ENCODE measurements at places on chromosomes 2 and 18.

GRCh38 chr2:226550801-226551200 lies 248.8 kb downstream of the IRS1 start:
- DNase-seq: no peak

DNA sequence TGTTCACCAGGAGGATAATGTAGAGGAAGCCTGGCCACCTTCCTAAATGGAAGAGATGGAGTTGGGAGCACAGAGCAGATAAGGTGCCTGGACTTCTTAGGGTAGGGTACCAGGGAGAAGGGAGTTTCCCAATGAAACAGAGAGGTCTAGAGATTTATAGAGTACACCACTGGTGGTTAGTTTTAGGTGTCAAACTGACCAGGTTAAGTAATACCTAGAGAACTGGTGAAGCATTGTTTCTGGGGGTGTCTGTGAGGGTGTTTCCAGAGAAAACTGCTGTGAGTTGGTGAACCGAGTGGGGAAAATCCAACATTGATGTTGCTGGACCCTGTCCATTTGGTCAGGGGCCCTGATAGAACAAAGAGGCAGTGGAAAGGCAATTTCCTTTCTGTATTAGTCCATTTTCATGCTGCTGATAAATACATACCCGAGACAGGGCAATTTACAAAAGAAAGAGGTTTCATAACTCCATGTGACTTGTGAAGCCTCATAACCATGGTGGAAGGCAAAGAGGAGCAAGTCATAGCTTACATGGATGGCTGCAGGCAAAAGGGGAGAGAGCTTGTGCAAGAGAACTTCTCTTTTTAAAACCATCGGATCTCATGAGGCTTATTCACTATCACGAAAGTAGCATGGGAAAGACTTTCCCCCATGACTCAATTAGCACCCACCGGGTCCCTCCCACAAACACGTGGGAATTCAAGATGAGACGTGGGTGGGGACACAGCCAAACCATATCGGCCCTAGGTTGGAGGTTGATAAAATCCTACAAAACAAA lies 260.8 kb downstream of the CBLN2 start:
- no peak for DNase-seq

- DNase-seq: no peak
These were observed 515.5 kb upstream of the MYT1L start for GRCh38 chr2:2846332-2847208.

GRCh38 chr2:219155054-219155644 lies 5.5 kb downstream of the NHEJ1 start:
- no peak for DNase-seq

- DNase-seq: no peak
These were observed 155.8 kb upstream of the ZEB2 start for GRCh38 chr2:144675731-144676130.

- DNase-seq: no peak
These were observed 109.1 kb downstream of the IRS1 start for GRCh38 chr2:226690461-226691024.

GRCh38 chr2:236178890-236179235 lies 10.7 kb upstream of the GBX2 start:
- DNase-seq: no peak

GRCh38 chr2:28291811-28292440 lies 100.7 kb upstream of the FOSL2 start:
- no peak for DNase-seq

GRCh38 chr2:219272995-219273394 lies 6.2 kb upstream of the DNAJB2 start:
- DNase-seq: no peak

GRCh38 chr2:64945973-64946768 lies 43.0 kb upstream of the SLC1A4 start:
- DNase-seq: no peak

DNA sequence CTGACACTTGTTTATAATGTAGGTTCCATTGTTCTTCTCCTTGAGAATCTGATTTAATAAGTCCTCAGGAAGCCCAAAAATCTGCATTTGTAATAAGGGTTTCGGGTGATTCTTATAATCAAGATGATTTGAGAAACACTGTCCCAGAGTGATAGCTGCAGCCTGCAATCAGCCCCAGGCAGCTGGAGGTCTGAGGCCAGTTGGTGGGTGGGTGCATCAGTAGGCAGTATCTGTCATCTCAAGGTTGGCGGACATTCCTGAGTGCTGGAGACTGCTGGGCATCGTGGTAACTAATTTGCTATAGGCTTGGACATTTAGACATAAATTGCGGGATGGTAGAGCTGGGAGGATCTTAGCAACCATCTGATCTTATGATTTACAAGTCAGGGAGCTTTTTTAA lies 2.7 kb upstream of the IL18RAP start:
- DNase-seq: no peak

DNA sequence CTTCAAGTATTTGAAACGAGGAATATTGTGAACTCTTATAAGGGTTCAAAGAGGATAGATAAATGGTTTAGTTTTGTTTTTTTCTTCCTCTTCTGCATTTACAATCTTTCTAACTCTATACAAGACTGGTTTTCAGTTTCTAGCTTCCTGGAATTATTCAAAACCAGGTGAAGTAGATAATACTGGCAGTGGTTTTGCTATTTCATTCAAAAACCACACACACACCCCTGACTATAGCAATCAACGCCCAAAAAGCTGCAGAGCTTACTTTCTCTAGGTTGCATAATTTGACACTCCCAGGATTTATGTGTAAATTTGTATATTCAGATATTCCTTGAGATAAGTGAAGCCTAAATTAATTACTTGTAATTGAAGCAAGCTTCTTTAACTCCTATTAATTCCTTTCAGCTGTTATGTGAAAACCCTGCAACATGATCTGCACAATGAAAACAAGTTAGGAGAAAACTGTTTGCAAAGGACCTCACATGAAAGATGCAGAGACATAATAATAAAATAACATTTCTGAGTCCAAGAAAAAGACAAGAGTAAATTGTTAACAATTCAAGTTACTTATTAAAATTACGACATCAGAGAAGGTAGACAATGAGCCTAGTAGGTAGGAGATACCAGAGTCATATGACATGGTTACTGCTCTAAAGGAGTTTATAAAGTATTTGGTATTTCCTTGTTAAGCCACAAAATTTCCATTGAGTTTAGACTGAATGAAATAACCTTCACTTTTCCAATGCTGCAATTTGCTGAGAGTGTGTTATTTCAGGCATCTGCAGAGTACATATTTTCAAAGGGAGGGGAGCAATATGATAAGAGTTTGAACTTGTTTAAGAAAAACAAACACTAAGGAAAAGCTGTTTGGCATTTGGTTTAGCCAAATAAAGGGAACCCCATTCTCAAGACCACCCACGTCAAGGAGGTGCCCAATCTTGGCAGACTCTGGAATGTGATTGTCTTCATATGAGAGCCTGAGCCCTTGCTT lies 1.6 kb upstream of the NFE2L2 start:
- no peak for DNase-seq

DNA sequence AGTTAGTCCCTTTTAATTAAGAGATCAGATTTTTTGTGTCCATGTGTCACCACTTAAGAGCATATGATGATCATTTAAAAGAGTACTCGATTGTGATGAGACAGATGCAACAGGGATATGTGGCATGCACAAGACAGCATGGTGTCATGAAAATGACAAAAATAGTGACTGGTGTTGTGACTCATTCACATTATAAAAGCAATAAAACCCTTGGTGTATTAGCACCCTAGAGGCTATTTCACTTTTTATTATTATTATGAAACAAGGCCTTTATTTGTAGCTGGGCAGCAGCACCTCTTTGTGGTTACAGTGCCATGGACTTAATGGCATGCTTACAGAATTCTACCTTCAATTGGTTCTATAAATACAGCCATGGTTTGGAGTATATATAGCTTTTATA lies 1296.0 kb upstream of the ZEB2 start:
- DNase-seq: no peak

GRCh38 chr2:9287400-9288045 lies 80.9 kb downstream of the ASAP2 start:
- no peak for DNase-seq

DNA sequence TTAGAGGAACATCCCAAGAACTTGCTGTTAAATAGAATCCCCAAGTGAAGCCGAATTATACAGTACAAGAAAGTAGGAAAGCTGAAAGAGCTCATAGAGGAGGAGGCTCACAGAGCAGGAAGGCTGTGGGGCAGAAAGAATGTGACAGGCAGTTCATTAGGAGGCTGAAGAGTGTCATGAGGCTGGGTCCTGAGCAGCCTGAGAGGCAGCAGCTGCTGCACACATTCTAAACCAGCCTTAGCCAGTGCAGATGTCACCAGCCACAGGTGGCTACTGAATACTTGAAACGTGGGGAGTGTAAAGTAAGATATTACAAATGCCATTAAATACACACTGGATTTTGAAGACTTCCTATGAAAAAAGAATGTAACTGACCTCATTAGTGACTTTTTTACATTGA lies 490.2 kb upstream of the KLHL29 start:
- DNase-seq: no peak

DNA sequence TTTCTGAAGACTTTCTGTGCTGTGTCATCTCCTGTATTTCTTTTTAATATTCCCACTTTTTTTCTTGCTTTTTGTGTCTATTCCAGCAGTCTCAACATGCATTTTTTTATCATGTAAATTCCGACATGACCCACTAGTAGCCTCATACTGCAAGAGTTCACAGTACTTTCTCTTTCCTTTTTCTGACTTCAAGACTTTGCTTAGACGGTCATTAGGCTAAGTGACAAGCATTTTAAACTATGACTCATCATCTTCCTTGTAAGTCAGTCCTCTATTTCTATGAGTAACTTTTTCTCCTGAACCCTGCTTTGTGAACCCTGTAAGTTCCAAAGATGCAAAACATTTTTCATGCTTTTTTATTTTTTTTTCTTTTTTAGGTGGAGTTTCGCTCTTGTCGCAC lies 381.2 kb downstream of the TXNL1 start:
- no peak for DNase-seq

Data from T-helper 1 cell (primary cell).